Forelimb muscle (tissue), 1 donor: ENCODE measurements at places on chromosomes 13 and 19. TPM values are rescaled to one million over a fixed set of nuclear protein-coding genes. Genes with fewer than 3 reads are reported as not detected.

MAP3K10 gene
- polyA plus RNA-seq = 10.1 TPM

MBD3L2B gene
- not detected for polyA plus RNA-seq

U2AF1L4 gene
- polyA plus RNA-seq = 16.6 TPM

IGFL3 gene
- not detected for polyA plus RNA-seq

COX7A1 gene
- 219 TPM for polyA plus RNA-seq

NEK5 gene
- polyA plus RNA-seq = 1.0 TPM

ABCA7 gene
- polyA plus RNA-seq = 20.6 TPM
